ENCODE measurements at places on chromosomes 4 and X.

- no peak for DNase-seq
Observed at GRCh38 chr4:77360451-77360850, 203.4 kb downstream of the CCNG2 start.

- DNase-seq, result no peak
Observed at GRCh38 chr4:42501624-42502401, 104.5 kb downstream of the SHISA3 start.

DNA sequence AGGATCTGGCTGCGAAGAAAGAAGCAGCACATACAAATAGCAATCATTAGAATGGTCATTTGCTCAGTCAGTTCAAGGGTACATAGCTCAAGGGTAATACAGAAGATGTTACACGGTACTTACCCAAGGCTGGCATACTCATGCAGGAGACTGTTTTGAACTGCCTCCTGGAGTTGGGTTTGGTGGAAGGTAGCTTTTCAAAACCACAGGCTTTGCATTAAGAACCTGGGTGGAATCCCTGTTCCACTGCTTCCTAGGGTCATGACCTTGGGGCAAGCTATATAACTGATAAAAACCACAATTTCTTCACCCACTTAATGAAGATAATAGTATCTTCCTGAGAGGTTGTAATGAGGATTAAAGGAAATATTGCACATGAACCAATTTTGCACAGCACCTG, 36.5 kb downstream of the TBC1D9 start:
- no peak for DNase-seq

GRCh38 chrX:107748506-107748905, 27.1 kb downstream of the TSC22D3 start:
- DNase-seq, result no peak

GRCh38 chrX:56268888-56269287, 36.7 kb downstream of the KLF8 start:
- DNase-seq, result no peak
